ENCODE measurements at places on chromosomes 2 and 18.

DNA sequence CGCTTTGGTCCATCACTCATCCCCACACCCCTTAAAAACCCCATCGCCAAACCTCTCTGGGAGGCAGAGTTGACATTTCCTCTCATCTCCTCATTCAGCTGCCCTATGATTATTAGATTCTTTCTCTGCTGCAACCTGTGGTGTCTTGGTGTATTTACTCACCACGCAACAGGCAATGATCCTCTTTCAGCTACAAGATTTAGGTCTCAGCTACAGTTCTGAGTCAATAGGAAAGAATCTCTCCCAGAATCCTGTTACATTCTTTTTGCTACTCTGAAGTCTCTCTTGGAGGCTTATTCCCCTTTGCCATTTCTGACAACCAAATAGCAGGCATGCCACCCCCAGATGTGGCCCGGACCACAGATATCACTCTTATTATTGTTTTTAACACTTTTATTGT lies 468.3 kb upstream of the GYPC start:
- H3K4me1 ChIP-seq: no peaks in the 10 kb centered on the region
- DNase-seq: no peak
- H3K4me3 ChIP-seq: no peak overlapping the region
- H3K27me3 ChIP-seq: no peaks in the 10 kb centered on the region
- no peaks in the 10 kb centered on the region for H3K36me3 ChIP-seq
- H3K27ac ChIP-seq: no peak overlapping the region

- H3K36me3 ChIP-seq: no peaks in the 10 kb centered on the region
- H3K4me3 ChIP-seq: no peak overlapping the region
- no peak overlapping the region for H3K27ac ChIP-seq
- no peaks in the 10 kb centered on the region for H3K4me1 ChIP-seq
These were observed 268.2 kb upstream of the FBXO11 start for GRCh38 chr2:48174503-48174902.

- no peak for DNase-seq
- H3K27ac ChIP-seq: peak overlapping the region; percentile 98
- H3K4me1 ChIP-seq: peaks cover 66% of the 10 kb centered on the region
- H3K36me3 ChIP-seq: no peaks in the 10 kb centered on the region
These were observed 805 bp downstream of the LIMS2 start for GRCh38 chr2:127674241-127675209.

GRCh38 chr2:191178806-191179514 lies 28.2 kb upstream of the STAT4 start:
- H3K4me1 ChIP-seq: no peaks in the 10 kb centered on the region
- no peak overlapping the region for H3K4me3 ChIP-seq
- no peaks in the 10 kb centered on the region for H3K27me3 ChIP-seq

GRCh38 chr2:206212673-206213513 lies 53.2 kb downstream of the EEF1B2 start:
- H3K36me3 ChIP-seq: no peaks in the 10 kb centered on the region
- H3K4me3 ChIP-seq: peak overlapping the region; percentile 0
- H3K4me1 ChIP-seq: peaks cover 12% of the 10 kb centered on the region
- no peaks in the 10 kb centered on the region for H3K27me3 ChIP-seq
- no peak for DNase-seq

DNA sequence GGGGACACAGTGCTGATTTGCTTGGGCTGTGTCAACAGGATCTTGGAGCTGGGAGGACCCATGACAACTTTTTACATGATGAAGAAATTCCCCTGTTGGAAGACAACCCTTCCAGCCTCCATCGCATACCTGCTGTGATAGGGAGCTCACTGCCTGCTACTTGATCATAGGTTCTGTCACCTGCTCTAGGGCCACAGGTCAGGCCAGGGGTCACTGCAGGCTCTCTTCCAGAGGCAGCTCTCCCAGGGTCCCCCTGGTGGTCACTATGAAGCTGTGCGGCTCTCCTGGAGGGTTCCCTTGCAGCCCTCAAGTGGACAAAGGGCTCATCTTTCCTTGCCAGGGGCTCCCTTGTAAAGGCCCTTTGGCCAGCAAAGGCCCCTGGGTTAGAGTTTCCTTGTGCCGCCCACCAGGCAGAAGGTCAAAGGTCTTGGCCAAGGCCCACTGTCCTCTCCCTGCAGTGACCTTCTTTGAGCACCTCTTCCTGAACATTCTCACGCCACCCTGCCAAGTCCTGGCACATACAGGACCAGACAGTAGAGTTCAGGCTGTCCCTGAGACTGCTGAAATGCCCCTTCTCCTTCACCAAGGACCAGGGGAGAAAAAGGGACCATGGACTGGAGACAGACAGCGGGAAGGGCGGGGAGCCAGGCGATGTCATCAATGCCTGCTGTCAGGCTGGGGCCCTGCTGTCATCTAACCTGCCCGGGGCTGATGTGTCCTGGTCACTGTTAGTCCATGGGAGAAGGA lies 345.1 kb downstream of the DYSF start:
- H3K27ac ChIP-seq: no peak overlapping the region
- peaks cover 5% of the 10 kb centered on the region for H3K4me1 ChIP-seq
- no peak for DNase-seq

GRCh38 chr2:174577967-174578589 lies 19.5 kb downstream of the WIPF1 start:
- peaks cover 24% of the 10 kb centered on the region for H3K4me1 ChIP-seq
- H3K27me3 ChIP-seq: no peaks in the 10 kb centered on the region
- peaks cover 8% of the 10 kb centered on the region for H3K36me3 ChIP-seq
- no peak overlapping the region for H3K27ac ChIP-seq
- no peak for DNase-seq

- DNase-seq: no peak
- no peak overlapping the region for H3K27ac ChIP-seq
- no peaks in the 10 kb centered on the region for H3K36me3 ChIP-seq
- H3K4me3 ChIP-seq: no peak overlapping the region
- no peaks in the 10 kb centered on the region for H3K27me3 ChIP-seq
These were observed 1603.6 kb upstream of the NXPH2 start for GRCh38 chr2:140383781-140384180.

- H3K27ac ChIP-seq: no peak overlapping the region
- no peaks in the 10 kb centered on the region for H3K36me3 ChIP-seq
- H3K4me3 ChIP-seq: peak overlapping the region; percentile 60
These were observed 1.0 kb downstream of the GAREM2 start for GRCh38 chr2:26173776-26174482.

DNA sequence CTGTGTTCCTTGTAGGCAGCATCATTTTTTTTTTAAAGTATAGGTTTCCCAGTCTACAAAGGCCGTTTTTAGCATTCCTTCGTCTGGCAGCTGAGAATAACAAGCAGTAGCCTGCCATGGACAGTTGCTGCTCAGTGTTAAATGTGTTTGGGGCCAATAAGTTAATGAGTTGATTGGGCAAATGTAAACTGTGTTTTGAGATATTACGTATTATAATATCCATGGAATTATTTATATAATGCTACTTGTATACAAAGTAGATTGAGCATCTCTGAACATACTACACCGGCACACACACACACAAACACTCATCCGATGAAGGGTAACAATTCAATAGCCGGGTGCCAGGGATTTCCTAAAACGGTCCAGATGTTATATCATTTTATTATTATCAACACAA lies 97.2 kb downstream of the IRS1 start:
- H3K36me3 ChIP-seq: no peaks in the 10 kb centered on the region
- peaks cover 8% of the 10 kb centered on the region for H3K4me1 ChIP-seq
- H3K4me3 ChIP-seq: no peak overlapping the region
- no peak overlapping the region for H3K27ac ChIP-seq
- peak; percentile 17 for DNase-seq

GRCh38 chr2:174726212-174726611 lies 38.1 kb downstream of the CHRNA1 start:
- H3K27me3 ChIP-seq: peaks cover 13% of the 10 kb centered on the region
- H3K4me3 ChIP-seq: no peak overlapping the region
- no peak overlapping the region for H3K27ac ChIP-seq
- H3K4me1 ChIP-seq: peaks cover 13% of the 10 kb centered on the region
- H3K36me3 ChIP-seq: no peaks in the 10 kb centered on the region

GRCh38 chr18:78934551-78935225 lies 44.9 kb upstream of the SALL3 start:
- no peaks in the 10 kb centered on the region for H3K36me3 ChIP-seq
- H3K27ac ChIP-seq: no peak overlapping the region
- H3K4me3 ChIP-seq: no peak overlapping the region
- no peaks in the 10 kb centered on the region for H3K27me3 ChIP-seq
- no peak for DNase-seq

DNA sequence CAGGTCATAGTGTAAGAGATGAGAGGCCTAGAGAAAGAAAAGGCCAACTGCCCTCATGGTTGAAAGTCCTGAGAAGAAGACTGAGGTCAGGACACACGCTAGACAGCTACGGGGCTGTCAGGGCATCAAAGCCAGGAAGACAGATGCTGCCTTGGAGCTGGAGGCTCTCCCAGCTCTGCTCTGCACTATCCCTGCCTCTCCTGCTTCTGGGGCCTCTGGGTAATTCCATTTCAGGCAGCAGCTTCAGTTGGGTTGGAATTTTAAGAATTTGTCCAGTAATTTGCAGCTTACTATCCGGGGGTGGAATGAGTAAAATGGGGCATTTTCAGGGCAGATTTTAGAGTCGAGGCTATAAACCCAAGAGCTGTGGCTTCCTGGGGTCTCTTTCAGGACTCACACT lies 76.2 kb upstream of the CTAGE1 start:
- H3K36me3 ChIP-seq: no peaks in the 10 kb centered on the region
- peaks cover 3% of the 10 kb centered on the region for H3K4me1 ChIP-seq
- no peaks in the 10 kb centered on the region for H3K27me3 ChIP-seq
- H3K4me3 ChIP-seq: no peak overlapping the region

DNA sequence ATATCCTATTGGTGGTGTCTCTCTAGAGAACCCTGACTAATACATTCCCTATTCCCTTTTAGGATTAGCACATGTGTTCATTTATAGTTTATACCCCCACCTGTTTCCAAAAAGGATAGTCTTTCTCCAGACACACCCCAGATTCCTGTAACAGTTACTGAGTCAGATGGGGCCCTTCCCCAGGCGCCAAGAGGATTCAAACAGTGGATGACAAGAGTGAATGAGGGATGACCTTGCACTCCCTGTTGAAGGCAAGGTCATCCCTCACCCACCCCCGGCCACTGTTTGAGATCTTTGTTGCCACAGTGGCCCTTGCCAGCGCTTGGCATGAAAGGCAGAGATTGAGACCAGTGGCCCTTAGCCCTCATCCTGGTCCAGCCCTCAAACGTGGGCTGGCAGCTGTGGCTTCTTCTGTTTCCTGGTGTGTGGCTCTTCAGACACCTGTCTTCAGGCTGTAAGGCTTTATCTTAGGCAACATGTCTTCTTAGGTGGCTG lies 15.3 kb upstream of the REEP1 start:
- DNase-seq: no peak
- no peak overlapping the region for H3K4me3 ChIP-seq
- no peaks in the 10 kb centered on the region for H3K36me3 ChIP-seq

- no peak overlapping the region for H3K27ac ChIP-seq
- DNase-seq: no peak
- H3K4me3 ChIP-seq: no peak overlapping the region
- H3K36me3 ChIP-seq: peaks cover 44% of the 10 kb centered on the region
- H3K4me1 ChIP-seq: peaks cover 4% of the 10 kb centered on the region
These were observed 67.4 kb downstream of the KCTD18 start for GRCh38 chr2:200442471-200442870.

- H3K27me3 ChIP-seq: no peaks in the 10 kb centered on the region
- H3K36me3 ChIP-seq: peaks cover 62% of the 10 kb centered on the region
- no peak for DNase-seq
These were observed 64.8 kb upstream of the EML6 start for GRCh38 chr2:54658564-54659071.

DNA sequence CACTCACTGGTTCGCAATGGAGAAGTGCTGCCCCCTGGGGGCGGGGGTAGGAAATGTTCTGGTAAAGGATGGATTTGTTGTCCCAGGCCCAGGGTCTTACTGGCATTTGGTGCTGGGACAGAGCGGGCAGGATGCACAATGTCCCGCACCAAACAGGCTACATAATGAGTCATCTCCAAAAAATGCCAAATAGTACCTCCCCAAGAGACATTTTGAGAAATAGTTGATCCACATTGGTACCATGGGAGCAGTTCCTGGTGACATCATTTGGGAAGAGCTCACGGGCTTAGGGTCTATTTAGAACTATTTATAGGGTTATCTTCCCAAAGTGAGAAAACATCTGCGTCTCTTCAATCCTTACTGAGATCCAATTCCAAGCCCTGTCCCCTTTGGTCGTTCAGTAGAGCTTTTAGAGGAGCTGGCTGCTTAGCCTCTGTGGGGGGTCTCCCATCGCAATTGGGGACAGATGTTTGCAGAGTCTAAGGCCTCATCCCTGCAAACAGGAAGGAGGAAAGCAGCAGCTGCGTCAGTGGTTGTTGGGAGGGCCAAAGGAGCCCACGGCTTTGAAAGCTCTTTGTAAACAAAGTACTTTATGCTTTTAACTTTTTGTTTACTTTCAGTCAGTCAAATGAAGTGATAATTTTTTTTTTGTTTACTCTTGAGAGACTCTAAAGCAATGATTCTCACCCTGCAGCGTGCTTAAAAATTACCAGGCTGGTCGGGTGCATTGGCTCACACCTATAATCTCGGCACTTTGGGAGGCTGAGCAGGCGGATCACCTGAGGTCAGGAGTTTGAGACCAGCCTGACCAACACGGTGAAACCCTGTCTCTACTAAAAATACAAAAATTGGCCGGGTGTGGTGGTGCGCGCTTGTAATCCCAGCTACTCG lies 49.3 kb downstream of the GREB1 start:
- peaks cover 22% of the 10 kb centered on the region for H3K4me1 ChIP-seq
- H3K36me3 ChIP-seq: no peaks in the 10 kb centered on the region
- H3K4me3 ChIP-seq: no peak overlapping the region
- DNase-seq: peak; percentile 95
- H3K27me3 ChIP-seq: no peaks in the 10 kb centered on the region

GRCh38 chr18:76410033-76410432 lies 85.0 kb downstream of the ZNF516 start:
- H3K4me1 ChIP-seq: peaks cover 68% of the 10 kb centered on the region
- DNase-seq: no peak
- H3K4me3 ChIP-seq: no peak overlapping the region
- H3K36me3 ChIP-seq: peaks cover 2% of the 10 kb centered on the region
- no peak overlapping the region for H3K27ac ChIP-seq

DNA sequence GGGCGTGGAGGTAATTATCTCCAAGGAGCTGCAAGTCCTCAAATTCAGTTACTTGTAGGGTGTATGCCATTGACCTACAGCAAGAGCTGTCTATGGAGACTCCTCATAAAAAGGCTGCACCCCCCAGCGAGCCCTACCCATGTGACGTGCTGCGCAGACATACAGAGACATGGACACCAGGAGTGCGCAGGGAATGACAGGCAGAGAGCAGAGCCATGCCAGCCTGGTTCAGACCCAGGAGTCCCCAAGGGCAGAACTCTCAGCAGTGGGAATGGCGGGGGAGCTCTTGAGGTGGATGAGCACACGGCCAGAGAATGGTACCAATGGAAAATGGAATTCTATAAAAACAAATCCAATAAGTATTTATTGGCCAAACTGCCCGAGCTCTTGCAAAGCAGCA lies 310.1 kb downstream of the MYCN start:
- H3K4me1 ChIP-seq: no peaks in the 10 kb centered on the region
- no peaks in the 10 kb centered on the region for H3K27me3 ChIP-seq
- no peak overlapping the region for H3K4me3 ChIP-seq

DNA sequence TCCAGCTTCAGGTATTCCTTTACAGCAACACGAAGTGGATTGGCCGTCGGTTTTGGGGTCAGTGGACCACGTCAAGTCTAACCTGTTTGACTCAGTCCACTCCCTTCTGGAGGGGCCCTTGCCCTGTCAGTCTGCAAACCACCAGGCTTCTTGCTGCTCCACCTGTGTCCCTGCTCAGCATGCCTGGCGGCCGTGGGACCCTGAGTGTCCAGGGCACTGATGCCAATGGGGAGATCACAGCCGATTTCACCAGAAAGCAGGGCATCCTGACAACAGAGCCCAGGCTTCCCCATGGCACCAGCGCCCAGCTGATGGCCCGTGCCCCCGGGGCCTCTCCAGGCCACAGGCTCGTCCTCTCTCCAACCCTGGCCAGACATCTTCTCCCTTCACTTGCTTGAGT lies 41.2 kb upstream of the HS6ST1 start:
- no peaks in the 10 kb centered on the region for H3K36me3 ChIP-seq
- peaks cover 32% of the 10 kb centered on the region for H3K4me1 ChIP-seq
- peak; percentile 91 for DNase-seq
- no peaks in the 10 kb centered on the region for H3K27me3 ChIP-seq
- no peak overlapping the region for H3K27ac ChIP-seq

Measured in esophagus muscularis mucosa (tissue), 4 donors.